ENCODE measurements at places on chromosomes 2 and 18. TPM values are rescaled to one million over a fixed set of nuclear protein-coding genes. Genes with fewer than 3 reads are reported as not detected.

PMAIP1 gene
- 13.2 TPM for total RNA-seq

AQP12A gene
- total RNA-seq, result not detected

CENPA gene
- 47.2 TPM for total RNA-seq

CAPG gene
- total RNA-seq, result 117 TPM
